Fibroblast of the aortic adventitia (primary cell): ENCODE measurements at places on chromosomes 13 and 19.

GRCh38 chr19:47389150-47389556 lies 30.2 kb downstream of the MEIS3 start:
- DNase-seq, result no peak

- DNase-seq, result no peak
These were observed 32.8 kb upstream of the NANOS3 start for GRCh38 chr19:13844130-13844631.

DNA sequence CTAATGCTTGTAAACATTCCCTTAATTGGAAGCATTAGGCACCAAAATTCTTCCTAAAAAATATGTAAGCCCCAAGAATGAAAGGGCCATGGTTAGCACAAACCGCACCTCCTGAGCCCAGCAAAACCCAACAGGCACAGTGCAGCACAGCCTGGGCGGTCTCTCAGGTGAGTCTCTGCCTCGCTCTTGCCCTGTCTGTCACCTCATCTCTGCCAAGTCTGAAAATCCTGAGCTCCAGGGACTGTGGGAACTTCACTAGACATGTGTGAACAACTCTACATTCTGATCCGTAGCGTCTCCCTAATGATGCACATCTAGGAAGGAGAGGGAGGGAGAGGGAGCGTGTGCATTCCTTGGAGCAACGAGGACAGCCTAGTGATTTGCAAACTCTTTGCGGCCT lies 88.8 kb upstream of the GJB6 start:
- no peak for DNase-seq

DNA sequence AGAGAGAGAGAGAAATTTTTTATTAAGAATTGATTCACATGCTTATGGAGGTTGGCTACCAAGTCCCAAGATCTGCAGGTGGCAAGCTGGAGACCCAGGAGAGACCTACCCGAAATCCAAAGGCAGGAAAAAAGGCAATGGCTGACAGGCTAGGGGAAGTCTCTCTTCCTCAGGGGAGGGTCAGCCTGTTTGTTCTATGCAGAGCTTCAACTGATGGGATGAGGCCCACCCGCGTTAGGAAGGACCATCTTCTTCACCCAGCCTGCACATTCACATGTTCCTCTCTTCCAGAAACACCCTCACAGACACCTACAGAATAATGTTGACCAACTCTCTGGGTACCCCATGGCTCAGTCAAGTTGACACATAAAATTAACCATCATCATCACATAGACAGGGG lies 65.3 kb upstream of the SERP2 start:
- DNase-seq, result no peak

- peak; percentile 67 for DNase-seq
These were observed 7.9 kb upstream of the PVR start for GRCh38 chr19:44635581-44636438.

GRCh38 chr13:41008349-41008980 lies 10.7 kb downstream of the ELF1 start:
- DNase-seq, result peak; percentile 79

DNA sequence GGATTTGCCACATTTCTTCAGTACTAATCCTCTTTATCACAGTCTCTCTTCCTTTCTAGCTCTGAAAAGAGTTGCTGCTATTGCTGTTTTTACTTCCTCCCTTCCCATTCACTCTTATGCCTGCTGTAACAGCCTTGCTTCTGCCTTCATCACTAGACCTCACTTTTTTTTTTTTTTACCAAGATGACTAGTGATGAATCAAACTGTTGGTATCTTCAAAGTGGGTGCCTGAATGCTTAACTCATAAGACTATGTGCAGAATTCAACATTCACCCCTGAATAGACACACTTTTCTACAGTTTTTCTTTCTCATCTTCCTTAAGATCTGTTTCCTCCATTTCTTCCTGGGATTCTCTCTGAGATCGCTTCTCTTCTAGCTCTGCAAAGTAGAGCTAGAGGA lies 217.2 kb upstream of the HTR2A start:
- peak; percentile 76 for DNase-seq

- DNase-seq, result peak; percentile 25
These were observed 107.2 kb upstream of the MLNR start for GRCh38 chr13:49112782-49113525.

DNA sequence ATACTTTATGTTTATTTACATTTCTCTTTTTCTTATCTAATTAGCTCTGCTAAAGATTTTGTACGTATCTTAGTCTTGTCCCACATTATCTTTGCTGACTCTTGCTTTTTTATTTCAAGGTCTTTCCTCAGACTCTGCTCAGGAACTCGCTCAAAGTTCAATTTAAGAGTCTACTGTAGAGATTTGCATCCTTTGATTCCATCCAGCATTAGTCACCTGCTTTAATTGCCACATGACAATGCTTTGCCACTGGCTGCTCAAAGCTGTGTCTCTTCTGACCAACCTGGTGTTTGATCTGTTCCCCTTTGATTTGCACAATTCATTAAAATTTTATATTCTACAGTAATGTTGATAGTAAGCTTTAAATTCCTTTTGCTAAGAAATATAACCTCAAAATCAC lies 157.9 kb upstream of the FREM2 start:
- DNase-seq, result no peak

DNA sequence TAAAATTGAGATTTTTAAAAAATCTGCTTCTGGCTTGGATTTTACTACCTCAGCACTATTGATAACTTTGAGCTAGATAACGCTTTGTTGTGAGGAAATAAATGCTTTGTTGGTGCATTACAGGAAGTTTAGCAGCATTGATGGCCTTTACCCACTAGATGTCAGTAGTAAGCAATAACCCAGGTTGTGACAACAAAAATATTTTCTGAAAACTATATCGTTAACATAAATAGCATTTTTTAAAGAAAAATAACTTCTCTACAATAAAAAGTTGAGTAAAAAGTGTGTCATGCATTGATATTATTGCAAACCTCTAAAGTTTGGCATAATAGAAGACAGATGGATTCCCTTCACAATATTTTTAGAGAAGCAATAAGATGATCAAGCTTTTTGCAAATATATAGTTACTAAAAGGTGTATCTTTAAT lies 1246.5 kb downstream of the UQCRFS1 start:
- peak; percentile 37 for DNase-seq

GRCh38 chr13:42039946-42040729 lies 8.3 kb upstream of the DGKH start:
- DNase-seq, result peak; percentile 87

- DNase-seq, result no peak
These were observed 74.8 kb upstream of the ZNF835 start for GRCh38 chr19:56746367-56746766.
